ENCODE measurements at places on chromosomes 6 and 20. TPM values are rescaled to one million over a fixed set of nuclear protein-coding genes. Genes with fewer than 3 reads are reported as not detected.

DNA sequence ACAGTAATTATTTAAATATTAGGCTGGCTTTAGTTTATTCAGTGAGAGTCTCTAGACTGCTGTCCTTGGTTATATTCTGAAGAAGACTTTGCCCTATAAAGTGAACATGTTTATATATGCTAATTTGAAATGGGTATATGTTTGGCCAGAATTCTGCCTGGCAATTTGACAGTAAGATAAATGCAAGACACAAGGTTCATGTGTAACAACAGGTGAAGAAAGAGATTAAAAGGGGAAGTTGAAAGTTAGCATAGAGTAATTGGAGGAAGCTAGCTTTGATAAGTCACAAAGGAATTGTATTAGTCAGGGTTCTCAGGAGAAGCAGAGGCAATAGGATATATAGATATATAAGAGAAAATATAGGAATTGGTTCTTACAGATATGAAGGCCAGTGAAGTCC is 191.4 kb downstream of the CENPW start:
- no peaks in the 10 kb centered on the region for H3K4me1 ChIP-seq
- DNase-seq: no peak
- H3K27me3 ChIP-seq: no peaks in the 10 kb centered on the region
- no peaks in the 10 kb centered on the region for H3K36me3 ChIP-seq
- no peak overlapping the region for H3K27ac ChIP-seq
- H3K4me3 ChIP-seq: no peak overlapping the region

Gene ANGPT4
- not detected for total RNA-seq

- DNase-seq: no peak
- H3K4me1 ChIP-seq: no peaks in the 10 kb centered on the region
- no peak overlapping the region for H3K4me3 ChIP-seq
Observed at GRCh38 chr6:43883847-43884651, 114.0 kb downstream of the VEGFA start.

DNA sequence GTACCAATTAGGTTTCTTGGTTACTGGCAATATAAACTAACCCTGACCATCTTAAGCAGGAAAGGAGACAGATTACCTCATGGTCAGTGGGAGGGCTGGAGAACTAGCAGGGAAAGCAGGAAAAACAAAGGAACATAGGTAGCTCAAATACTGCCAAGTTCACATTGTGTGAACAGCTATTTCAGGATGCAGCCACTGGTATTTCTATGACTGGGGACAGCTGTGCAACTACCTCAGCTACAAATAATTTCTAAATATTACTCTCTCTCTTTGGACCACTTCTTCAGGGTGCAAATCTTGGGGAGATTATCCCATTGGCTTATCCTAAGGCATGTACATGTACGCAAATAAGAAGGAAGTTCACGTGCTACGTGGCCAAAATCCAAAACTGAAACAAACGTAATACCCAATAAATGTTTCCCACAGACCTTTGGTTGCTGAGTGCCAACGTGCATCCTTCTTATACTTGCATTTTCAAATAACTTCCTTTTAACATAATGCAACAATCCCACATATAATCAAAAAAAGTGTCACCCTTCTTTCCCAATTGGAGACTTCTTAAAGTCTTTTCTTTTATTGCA is 180.9 kb downstream of the PHF3 start:
- no peaks in the 10 kb centered on the region for H3K4me1 ChIP-seq
- no peak overlapping the region for H3K4me3 ChIP-seq
- H3K27ac ChIP-seq: no peak overlapping the region
- no peaks in the 10 kb centered on the region for H3K27me3 ChIP-seq
- no peaks in the 10 kb centered on the region for H3K36me3 ChIP-seq

GRCh38 chr6:13296536-13296997 is 31.8 kb downstream of the TBC1D7 start:
- peaks cover 17% of the 10 kb centered on the region for H3K36me3 ChIP-seq
- H3K27me3 ChIP-seq: no peaks in the 10 kb centered on the region
- H3K4me1 ChIP-seq: no peaks in the 10 kb centered on the region
- H3K4me3 ChIP-seq: no peak overlapping the region
- DNase-seq: no peak

- DNase-seq: no peak
- peaks cover 83% of the 10 kb centered on the region for H3K36me3 ChIP-seq
- H3K4me1 ChIP-seq: no peaks in the 10 kb centered on the region
- no peak overlapping the region for H3K4me3 ChIP-seq
- no peak overlapping the region for H3K27ac ChIP-seq
Observed at GRCh38 chr6:150949526-150949925, 84.0 kb downstream of the MTHFD1L start.

GRCh38 chr6:111870051-111870741 is 3.1 kb downstream of the FYN start:
- H3K27me3 ChIP-seq: no peaks in the 10 kb centered on the region
- H3K36me3 ChIP-seq: no peaks in the 10 kb centered on the region
- H3K4me1 ChIP-seq: peaks cover 50% of the 10 kb centered on the region
- H3K4me3 ChIP-seq: peak overlapping the region; percentile 84
- peak overlapping the region; percentile 60 for H3K27ac ChIP-seq

- H3K27ac ChIP-seq: no peak overlapping the region
- no peaks in the 10 kb centered on the region for H3K36me3 ChIP-seq
- peaks cover 6% of the 10 kb centered on the region for H3K4me1 ChIP-seq
- H3K4me3 ChIP-seq: no peak overlapping the region
Observed at GRCh38 chr6:5314191-5314865, 53.0 kb downstream of the FARS2 start.

DNA sequence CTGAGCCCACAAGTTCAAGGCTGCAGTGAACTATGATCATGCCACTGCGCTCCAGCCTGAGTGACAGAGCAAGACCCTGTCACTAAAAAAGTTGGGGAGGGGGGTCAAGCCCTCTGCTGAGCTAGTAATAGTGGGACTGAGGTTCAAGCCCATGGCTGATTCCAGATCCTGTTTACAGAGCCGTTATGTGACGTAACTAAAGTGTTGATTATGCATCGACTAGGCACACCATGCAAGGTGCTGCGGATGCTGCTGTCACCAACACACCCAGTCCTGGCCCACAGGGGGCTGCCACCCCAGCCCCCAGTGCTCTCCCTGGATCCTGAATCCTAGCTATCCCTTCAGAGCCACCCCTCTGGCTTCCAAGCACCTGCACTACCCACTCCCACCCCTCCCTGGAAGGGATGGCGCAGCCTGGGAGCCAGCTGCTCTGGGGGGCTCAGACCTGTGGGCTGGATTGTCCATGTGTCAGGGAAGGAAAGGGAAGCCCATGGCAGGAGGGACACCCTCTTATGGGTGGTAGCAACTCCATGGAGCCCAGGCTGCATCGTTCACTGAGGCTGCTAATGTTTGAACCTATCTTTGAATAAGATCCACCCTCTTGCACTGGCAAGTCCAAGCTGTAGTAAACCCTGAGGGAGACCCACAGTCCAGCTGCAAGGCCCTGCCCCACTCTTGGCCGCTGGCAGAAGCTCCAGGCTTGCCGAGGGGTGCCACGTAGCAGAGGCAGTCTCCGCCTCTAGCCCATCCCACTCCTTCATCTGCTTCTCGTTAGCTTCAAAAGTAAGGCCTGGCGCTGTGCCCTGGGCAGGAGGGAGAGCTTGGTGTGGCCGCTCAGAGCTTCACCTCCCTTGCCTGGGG is 95.0 kb downstream of the SNX5 start:
- H3K27me3 ChIP-seq: no peaks in the 10 kb centered on the region
- no peaks in the 10 kb centered on the region for H3K36me3 ChIP-seq
- peak; percentile 98 for DNase-seq
- H3K4me1 ChIP-seq: peaks cover 18% of the 10 kb centered on the region
- peak overlapping the region; percentile 19 for H3K4me3 ChIP-seq
- H3K27ac ChIP-seq: peak overlapping the region; percentile 70

Gene RAB44
- total RNA-seq: not detected

Gene DLL1
- total RNA-seq: 0.86 TPM

GRCh38 chr6:16437095-16437494 is 198.7 kb downstream of the GMPR start:
- no peak overlapping the region for H3K4me3 ChIP-seq
- H3K27ac ChIP-seq: no peak overlapping the region
- no peaks in the 10 kb centered on the region for H3K36me3 ChIP-seq

DNA sequence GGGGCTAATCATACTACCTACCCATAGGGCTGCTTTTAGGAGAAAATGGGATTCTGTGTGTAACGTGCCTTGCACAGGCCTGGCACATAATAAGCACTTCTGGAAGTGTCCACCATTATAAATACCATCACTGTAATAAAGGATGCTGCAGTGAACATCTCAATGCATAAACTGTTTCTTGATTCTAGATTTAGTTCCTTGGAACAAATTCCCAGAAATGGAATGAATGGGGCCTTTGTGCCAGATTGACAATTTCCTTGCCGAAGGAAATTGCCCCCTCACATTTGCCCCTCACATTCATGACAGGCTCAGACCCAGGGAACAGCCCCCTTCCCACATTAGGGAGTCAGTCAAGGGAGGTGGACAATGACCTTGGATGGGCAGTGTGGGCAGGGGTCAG is 29.2 kb downstream of the BPIFB4 start:
- no peak overlapping the region for H3K4me3 ChIP-seq
- no peak overlapping the region for H3K27ac ChIP-seq
- no peaks in the 10 kb centered on the region for H3K36me3 ChIP-seq
- DNase-seq: no peak
- peaks cover 30% of the 10 kb centered on the region for H3K27me3 ChIP-seq

DNA sequence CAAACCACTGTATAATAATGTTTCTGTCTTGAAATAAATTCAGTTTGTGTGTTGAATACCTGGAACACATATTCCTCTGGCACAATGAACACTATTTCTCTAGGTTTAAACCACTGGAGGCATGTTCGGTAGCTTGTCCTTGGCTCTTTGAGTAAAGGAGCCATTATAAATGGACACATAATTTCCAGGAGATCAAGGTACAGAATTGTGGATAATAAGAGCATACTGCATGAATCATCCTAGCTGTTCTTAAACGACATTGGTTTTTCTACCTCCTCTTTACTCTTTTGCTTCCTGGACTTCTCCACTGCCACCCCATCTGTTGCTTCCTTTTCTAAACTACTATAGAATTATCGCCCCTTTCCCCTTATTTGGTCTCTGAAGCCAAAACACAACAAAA is 1.2 kb downstream of the CENPW start:
- H3K27ac ChIP-seq: no peak overlapping the region
- H3K4me1 ChIP-seq: peaks cover 9% of the 10 kb centered on the region
- no peaks in the 10 kb centered on the region for H3K27me3 ChIP-seq
- H3K36me3 ChIP-seq: no peaks in the 10 kb centered on the region

DNA sequence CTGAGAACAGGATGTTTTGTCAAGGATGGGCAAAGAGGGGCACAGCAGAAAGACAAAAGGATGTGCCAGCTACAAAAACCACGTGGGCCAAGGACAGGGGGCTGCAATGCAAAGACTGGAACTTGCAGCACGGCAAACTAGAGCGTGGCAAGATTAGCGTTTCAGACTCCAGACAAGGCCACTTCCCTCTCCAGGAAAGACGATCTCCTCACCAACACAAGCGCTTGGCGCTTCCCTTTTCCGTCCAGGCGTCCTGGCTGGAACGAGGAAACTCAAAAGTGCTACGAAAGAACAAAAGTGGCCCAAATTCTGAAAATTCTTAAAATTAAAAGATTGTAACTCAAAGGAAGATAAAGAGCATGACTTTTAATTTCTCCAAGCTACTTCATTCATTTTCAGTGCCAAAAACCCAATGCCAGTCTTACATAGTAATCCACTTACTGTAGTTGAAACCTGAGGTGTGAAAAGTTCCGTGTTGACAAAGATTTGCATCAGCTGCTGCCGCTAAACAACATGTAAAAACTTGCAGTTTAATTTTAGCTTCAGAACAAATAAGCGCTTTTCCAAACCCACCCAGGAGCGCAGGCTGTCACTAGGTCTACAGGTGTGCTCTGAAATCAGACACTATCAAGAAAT is 207.1 kb upstream of the RREB1 start:
- no peaks in the 10 kb centered on the region for H3K27me3 ChIP-seq
- no peaks in the 10 kb centered on the region for H3K4me1 ChIP-seq
- no peak overlapping the region for H3K4me3 ChIP-seq
- H3K36me3 ChIP-seq: no peaks in the 10 kb centered on the region
- no peak overlapping the region for H3K27ac ChIP-seq
- no peak for DNase-seq

Gene ZNF391
- total RNA-seq: 4.7 TPM

DNA sequence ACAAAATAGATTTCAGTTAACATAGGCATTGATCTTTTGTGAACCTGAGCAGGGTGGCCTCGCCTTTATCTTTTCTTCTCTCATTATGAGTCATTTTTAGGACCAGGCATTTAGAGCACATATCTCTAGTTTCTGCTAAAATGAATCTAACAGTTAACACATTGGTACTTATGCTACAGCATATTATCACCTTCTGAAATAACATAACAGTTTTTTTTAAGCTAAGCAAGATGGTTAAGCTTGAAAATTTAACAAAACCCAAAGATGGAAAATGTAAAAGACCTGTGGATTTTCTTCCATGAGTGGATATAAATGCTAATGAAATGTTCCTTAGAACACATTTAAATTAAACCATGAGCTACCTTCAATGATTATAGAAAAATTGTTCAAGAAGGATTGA is 487.1 kb upstream of the RNF217 start:
- no peaks in the 10 kb centered on the region for H3K27me3 ChIP-seq
- no peak overlapping the region for H3K27ac ChIP-seq

GRCh38 chr6:108648191-108648590 is 87.5 kb downstream of the FOXO3 start:
- no peak for DNase-seq
- no peak overlapping the region for H3K4me3 ChIP-seq
- H3K36me3 ChIP-seq: no peaks in the 10 kb centered on the region
- no peaks in the 10 kb centered on the region for H3K27me3 ChIP-seq
- peaks cover 38% of the 10 kb centered on the region for H3K4me1 ChIP-seq

- no peaks in the 10 kb centered on the region for H3K36me3 ChIP-seq
- H3K4me1 ChIP-seq: no peaks in the 10 kb centered on the region
- H3K27ac ChIP-seq: no peak overlapping the region
- H3K27me3 ChIP-seq: no peaks in the 10 kb centered on the region
- DNase-seq: peak; percentile 71
- H3K4me3 ChIP-seq: no peak overlapping the region
Observed at GRCh38 chr20:8331740-8332412, 199.8 kb downstream of the PLCB1 start.

DNA sequence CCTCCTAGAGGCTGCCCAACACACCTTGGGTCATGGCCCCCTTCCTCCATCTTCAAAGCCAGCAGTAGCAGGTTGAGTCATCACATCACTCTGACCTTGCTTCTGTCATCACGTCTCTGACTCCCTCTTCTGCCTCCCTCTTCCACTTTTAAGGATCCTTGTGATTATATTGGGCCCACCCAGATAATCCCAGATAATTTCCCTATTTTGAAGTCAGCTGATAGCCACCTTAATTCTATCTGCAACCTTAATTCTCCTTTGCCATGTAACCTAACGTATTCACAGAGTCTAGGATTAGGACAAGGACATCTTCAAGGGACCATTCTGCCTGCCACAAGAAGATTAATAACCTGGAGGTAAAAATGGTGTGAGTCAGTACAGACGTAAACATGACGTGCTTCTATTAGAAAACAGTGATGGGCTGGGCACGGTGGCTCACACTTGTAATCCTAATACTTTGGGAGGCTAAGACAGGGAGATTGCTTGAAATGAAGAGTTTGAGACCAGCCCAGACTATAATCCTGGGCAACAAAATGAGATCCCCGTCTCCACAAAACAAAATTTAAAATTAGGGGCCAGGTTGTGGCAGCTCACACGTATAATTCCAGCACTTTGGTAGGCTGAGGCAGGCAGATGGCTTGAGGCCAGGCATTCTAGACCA is 3.3 kb downstream of the ZSWIM3 start:
- H3K27ac ChIP-seq: no peak overlapping the region
- H3K4me3 ChIP-seq: no peak overlapping the region
- H3K36me3 ChIP-seq: no peaks in the 10 kb centered on the region
- H3K4me1 ChIP-seq: peaks cover 18% of the 10 kb centered on the region
- no peaks in the 10 kb centered on the region for H3K27me3 ChIP-seq
- DNase-seq: no peak
